ENCODE measurements at places on chromosomes 6 and 20.
A peak's percentile ranks its signal among the peaks of the same experiment; 100 is the strongest.

- DNase-seq = no peak
Measured at GRCh38 chr20:48689388-48689787, 138.4 kb downstream of the PREX1 start.

DNA sequence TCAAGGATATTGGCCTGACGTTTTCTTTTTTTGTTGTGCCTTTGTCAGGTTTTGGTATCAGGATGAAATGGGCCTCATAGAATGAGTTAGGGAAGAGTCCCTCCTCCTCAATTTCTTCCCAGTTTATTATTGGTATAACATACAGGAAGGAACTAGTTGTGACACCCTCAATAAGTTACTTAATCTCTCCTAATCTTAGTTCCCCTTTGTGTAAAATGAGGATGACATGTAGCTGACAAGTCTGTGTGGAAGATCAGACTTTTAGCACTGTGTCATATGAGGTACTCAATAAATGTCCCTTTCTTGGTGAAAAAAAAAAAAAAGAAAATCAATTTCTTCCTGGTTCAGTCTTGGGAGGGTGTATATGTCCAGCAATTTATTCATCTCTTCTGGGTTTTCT, 155.8 kb downstream of the PDE7B start:
- DNase-seq = no peak

DNA sequence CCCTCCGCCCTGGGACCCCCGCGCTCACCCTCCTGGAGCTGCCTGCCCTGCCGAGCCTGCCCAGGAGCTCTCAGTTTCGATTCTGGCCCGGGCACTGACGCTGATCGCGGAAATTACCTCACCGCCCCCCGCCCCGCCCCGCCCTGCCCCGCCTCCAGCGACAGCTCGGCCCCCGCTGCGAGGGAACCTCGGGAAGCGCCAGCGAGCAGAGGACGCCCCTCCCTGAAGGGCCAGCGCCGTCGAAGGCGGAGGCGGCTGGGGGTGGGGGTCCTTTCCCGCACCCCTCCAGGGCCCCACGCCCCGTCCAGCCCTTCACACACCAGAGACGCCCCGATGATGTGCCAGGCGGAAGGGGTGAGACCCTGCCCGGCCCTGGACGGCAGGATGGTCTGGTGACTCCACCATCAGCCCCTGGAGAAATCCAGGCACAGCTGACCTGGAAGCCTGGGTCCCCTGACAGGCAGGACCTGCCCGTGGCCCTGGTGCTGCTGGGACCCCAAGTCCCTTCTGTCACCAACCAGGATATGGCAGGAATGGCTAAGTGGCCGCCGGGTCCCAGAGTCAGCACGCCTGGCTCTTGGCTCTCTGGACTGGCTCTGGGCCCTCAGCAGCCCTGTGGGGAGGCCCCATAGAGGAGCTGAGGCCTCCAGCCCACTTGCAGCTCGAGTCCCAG, at the start of gene HELZ2:
HELZ2 (minus strand) TSS at position 84 of the 673 bp plus-strand sequence. CDS start 1,854 bp downstream, outside the sequence.
- peak; percentile 85 for DNase-seq

DNA sequence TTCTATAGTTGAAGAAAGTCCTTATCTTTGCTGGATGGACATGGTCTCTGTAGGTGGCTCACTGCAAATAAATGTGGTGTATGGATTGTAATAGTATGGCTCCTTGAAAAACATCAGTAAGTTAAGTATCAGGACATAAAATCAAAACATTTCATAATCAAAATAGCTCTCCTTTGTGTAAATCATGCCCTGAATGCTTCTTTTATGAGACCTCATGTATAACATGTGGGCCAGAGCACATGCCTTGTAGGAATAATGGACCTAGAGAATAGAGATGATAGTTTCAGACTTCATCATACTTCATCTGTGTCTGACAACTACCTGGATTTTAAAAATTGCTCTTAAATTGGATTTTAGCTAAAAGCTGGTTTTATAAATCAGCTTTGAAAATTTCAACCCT, 159.9 kb downstream of the ASCC3 start:
- DNase-seq = no peak

DNA sequence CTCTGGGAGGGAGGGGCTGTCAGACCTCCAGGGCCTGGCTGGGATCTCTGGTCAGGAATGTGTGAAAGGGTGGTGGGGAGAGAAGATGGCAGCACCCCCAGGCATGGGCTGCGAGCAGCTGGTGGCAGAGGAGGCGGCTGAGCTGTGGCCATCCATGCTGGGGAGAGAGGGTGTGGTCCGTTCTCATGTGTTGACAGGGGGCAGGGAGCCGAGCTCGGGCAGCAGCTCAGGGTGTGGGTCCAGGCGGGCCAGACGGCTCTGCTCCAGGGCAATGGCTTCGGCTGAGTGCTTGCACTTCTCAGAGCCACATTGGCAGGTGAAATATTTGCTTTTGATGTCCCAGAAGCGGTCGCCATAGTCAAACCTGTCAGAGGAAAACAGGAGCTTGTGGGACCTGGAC, 1.1 kb upstream of the SLC44A4 start:
- no peak for DNase-seq

DNA sequence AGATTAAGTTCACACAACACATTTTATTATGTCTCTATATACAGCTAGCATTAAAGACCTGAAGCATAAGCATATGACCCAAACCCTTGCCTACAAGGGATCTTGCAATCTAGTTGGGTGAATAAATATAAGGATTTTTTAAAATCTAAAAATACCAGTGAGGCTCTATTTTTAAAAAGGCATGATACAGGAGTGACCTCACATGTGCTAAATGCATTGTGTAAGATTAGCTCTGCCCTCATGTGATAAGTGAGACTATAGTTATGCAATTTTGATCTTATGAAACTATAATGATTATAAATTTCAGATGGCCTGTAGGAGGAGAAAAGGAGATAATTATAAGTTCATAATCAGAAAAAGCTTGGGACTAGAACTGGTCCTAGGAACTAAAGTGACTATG, 451.0 kb upstream of the MAN1A1 start:
- DNase-seq = no peak

DNA sequence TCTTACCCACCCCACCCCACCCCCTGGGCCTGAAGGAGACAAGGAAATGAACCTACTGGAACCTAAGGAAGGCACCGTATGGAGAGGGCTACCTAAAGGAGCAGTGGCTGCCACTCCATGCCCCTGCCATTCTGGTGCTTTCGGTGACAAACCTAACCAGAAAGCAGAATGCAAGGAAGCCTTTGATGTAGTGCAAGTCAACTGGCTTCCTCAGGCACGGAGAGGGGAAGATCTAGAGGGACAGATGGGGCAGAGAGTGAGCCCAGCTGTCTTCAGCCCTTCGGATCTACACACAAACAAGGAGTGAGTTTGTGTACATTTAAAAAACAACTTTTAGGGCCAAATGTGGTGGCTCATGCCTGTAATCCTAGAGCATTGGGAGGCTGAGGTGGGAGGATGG, 39.5 kb downstream of the PPP1R16B start:
- DNase-seq = no peak

GRCh38 chr20:46350201-46350985, 42.1 kb upstream of the CDH22 start:
- DNase-seq = peak; percentile 92

- no peak for DNase-seq
Measured at GRCh38 chr6:97703661-97704060, 420.6 kb upstream of the MMS22L start.

- no peak for DNase-seq
Measured at GRCh38 chr6:140437619-140438345, 1063.3 kb upstream of the CITED2 start.

DNA sequence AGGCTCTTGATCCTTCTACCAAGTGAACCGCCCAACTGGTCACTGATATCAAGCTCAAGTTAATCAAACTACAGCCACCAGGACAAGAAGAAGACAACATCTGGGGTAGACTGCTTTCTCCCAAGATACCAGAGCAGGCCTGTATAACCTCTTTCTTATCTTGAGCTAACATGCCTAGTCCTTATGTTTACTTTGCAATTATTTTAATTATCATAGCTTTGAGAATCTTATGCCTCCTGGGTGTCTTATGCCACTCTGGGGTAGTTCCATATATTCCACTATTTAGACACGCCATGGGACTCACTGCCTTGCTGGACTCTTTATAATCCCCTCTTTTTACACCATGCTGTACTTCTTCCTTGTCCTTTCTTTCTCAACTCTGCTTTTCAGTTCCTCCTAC, 41.5 kb upstream of the ECI2 start:
- DNase-seq = no peak

DNA sequence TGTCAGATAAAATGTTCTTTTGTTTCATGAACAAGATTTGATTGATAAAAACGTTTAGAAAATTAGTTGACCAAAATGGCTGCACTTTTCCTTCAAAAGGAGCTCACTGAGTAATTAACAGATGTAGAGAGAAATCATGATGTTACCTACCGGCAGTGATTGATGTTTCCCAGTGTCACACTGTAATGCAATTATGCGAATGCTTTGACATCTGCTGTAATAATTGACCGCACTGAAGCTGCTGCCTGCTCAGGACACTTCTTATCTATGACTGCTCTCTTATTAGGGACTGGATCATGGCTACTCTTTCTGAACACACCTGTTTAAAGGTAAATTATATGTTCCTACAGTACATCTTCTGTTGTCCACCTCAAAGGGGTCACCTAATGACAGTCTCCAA, 94.6 kb downstream of the GPR63 start:
- DNase-seq = no peak

GRCh38 chr6:35948725-35949124, 27.8 kb upstream of the SRPK1 start:
- DNase-seq = peak; percentile 53

DNA sequence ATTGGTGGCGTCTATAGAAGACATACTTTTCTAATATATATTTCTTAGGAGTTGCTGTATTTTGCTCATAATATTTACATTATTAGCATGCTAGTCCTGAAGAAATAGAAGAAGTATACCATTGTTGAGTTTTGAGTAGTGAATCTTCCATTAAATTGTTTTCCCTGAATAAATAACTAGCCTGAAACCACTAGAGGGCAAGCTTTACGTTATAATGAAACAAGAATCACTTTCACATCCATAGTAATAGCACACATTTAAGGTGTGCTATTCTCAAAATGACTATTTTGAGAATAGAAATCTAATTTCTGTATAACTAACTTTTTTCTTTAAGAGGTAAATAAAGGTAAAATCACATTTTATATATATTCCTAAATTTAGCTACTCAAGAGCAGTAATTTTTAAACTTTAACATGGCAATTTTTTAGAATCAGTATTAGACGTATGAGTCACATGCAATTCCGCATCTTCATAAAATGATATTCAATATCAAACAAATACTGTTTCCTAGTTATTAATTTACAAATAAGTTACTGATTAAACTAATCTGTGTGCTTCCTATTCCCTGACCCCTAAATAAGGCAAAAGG, 213.2 kb upstream of the MANEA start:
- DNase-seq = peak; percentile 21

GRCh38 chr6:109345986-109346385, 36.3 kb downstream of the CD164 start:
- no peak for DNase-seq

DNA sequence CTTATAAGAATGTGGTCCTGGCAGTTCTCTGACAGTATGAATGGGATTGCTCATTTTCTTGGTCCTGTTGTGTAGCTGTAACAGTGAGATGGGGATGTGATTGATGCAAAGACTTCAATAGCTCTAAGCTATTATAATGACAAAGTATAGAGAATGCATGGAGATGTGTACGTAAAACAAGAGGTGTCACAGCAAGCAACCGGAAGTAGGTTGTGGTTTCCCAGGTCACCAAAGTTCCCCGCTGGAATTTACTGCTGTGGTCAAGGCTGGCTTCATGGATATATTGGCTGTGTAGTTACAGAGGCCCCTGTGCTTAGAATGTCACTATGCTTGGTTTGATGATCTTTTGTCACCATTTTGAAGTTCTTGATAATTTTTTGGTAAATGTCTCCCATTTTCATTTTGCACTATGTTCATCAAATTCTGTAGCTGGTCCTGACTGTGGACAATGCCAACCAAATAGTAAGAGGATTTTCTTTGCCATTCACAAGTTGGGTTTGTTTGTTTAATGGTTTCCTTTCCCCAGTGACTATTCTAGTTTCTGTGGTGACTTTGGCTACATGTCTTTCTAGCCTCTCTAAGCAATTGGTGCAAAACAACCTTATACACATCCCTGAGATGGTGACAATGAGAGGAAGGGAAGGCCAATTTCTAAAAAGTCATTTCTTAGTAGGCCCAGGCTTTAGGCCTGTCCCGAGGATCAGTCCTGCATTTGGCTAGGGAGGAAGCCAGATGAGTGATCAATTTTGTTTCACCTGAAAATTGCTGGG, 10.5 kb downstream of the DNAH8 start:
- peak; percentile 52 for DNase-seq

DNA sequence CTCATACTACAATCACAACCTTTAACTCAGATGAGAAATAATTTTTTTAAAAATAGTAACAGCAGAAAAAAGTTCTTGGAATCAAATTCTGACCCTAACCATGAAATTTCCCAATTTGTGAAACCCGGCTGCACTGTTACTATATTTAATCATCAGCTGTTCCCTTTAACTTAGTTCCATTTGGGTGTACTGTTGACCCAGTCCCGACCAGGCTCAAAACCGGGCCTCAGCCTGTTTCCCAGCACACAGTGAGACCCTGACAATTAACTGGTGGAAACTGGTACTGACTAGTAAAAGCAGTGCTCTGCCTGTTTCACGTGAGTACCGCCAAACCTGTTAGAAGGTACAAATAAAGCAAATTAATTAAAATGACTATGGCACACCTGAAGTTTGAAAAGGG, 7.0 kb downstream of the CTCFL start:
- no peak for DNase-seq

GRCh38 chr6:120871416-120872261, 462.6 kb downstream of the TBC1D32 start:
- no peak for DNase-seq

DNA sequence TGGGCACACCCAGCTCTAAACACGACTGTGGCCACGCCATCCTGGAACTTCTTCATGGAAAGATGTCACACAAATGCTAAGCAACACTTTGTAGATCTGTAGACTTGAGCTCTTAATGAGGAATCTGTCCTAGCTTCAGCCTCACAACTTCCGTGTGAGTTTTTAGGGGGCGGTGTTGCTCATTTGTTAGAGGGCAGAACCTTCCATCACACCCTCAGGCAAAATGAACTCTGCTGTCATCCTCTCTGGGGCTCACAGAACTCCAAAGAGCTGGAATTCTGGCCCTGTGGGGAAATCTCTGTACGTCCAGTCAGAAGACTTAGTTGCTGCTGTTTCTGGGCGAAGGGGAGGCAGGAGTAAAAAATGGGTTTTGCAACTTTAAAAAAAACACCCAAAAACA, 49.8 kb downstream of the NRN1 start:
- DNase-seq = no peak

DNA sequence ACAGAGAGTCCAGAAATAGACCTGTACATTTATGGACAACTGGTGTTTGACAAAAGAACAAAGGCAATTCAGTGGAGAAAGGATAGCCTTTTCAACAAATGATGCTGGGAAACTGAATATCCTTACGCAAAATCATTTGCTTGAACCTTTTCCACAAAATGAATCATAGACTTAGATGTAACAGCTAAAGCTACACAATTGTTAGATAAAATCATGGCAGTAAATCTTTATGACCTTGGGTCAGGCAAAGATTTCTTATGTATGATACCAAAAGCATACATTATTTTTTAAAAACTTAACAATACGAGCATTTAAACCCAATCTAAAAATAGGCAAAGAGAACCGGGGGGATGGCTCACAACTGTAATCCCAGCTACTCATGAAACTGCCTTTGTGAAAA, 73.5 kb upstream of the DST start:
- peak; percentile 71 for DNase-seq

GRCh38 chr6:33313105-33313708, 671 bp downstream of the TAPBP start:
- peak; percentile 70 for DNase-seq

All from ELR (cell line).